ENCODE measurements at places on chromosomes 4 and X.

DNA sequence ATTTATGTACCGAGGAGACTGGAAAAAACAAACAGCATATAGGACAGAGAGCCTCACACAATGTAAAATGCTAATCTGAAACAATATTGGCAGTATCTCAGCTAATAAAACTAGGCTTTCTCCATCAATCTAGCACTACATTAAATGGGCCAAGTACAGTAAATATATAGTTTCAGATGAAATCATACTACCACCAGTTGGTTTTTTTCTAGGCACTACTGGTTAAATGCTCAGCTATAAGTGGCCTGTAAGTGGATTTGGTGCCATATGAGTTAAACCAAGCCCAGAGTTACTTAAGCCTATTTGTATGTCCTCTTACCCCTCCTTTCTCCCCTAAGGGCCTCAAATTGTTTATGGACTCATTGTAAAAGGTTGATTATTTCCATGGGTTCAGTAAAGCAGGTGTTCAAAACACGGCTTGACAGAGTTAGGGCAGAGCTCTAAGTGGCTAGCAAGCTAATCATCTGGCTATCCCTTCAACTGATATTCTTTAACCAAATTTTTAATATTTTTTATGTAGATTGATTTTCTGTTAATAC is 57.5 kb downstream of the FAM13A start:
- no peak for DNase-seq

GRCh38 chrX:102934624-102935023 is 2.4 kb upstream of the RAB40AL start:
- no peak for DNase-seq

DNA sequence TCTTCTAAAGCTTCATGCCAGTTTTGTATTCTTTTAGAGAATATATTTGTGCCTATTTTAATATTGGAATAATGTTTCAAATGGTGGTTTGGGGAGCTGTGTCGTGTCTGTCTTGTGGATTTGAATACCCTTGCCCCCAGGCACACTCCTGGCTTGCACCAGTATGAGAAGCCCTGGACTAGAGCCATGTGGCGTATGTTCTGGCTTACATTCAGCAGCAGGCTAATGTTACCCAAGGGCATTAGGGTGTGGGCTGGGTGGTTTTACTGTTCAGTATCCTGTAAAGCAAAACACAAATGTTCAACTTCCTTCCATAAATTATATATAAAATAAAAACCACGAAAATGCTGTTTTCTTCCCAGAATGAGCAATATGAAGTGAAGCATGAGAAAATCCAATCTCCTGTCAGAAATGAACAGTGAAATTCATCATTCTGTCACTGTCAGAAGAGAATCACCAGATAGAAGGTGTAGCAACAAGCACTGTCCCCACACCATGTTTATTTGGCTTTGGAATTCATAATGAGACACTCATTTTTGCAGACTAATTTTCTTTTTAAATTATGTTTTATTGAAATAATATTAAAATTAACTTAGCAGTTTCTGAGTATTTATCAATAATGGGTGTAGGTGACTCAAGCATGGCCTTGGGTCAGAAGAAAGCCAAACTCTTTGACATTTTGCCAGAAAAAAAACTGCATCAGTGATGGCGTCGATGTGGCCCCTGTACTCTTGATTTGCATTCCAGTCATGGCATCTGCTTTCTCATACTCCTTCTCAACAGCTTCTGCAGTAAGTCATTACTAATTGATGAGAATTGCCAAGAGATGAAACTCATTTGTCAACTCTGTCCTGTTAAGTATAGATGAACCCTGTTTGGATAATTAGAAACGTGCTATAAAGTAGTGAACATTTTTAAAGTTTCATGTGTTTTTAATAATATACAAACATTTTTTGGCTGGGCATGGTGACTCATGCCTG is 43.8 kb downstream of the WWC2 start:
- no peak for DNase-seq

DNA sequence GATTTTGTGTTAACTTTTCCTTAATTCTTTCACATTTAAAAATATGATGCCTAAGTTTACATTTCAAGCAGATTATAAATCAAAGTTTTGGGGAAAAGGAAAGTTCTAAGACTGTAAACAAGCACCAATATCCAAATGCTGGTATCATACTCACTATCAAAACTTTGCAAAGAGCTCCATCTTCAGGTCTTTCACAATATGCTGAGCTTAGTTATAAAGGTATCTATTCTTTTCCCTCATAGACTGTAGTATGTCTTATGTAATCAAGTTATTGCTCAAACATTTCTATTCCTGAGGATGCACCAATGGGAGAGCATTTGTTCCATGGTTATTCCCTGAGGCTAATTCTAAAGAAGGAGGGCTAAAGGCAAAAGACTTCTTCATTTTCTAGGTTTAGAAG is 207.9 kb upstream of the FAM241A start:
- no peak for DNase-seq

GRCh38 chr4:183493246-183493645 is 11.6 kb upstream of the ING2 start:
- no peak for DNase-seq

GRCh38 chrX:140815868-140816267 is 106.3 kb downstream of the LINC00632 start:
- no peak for DNase-seq

DNA sequence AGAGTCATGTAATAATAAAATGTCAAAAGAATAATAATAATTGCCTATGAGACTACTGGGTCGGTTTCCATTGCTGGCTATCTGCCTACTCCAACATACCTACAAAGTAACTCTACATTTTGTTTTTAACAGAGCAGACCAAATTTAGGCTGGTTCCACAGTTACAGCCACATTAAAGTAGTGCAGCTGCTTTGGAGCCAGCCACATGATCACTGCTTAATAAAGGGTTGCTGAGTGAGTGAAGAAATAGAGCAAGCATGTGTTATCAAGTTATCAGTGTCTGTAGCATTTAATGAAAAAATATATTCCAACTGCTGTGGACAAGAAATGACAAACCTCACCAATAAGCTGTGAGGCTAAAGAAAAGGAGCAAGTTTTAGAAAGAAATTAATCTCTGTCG is 782.3 kb downstream of the PCDH18 start:
- no peak for DNase-seq

DNA sequence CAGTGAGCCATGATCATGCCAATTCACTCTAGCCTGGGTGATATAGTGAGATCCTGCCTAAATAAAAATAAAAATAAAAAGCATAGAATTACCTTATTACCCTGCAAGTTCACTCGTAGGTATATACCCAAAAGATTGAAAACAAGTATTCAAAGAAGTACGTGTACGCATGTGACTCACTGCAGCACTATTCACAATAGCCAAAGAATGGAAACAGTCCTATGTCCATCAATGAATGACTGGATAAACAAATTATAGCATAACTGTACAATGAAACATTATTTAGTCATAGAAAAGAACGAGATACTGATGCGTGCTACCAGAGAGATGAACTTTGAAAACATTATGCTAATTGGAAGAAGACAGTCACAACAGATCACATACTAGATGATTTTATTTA is 204.6 kb upstream of the DIAPH2 start:
- DNase-seq, result no peak

- no peak for DNase-seq
These were observed 5.9 kb downstream of the CRMP1 start for GRCh38 chr4:5887011-5887360.

DNA sequence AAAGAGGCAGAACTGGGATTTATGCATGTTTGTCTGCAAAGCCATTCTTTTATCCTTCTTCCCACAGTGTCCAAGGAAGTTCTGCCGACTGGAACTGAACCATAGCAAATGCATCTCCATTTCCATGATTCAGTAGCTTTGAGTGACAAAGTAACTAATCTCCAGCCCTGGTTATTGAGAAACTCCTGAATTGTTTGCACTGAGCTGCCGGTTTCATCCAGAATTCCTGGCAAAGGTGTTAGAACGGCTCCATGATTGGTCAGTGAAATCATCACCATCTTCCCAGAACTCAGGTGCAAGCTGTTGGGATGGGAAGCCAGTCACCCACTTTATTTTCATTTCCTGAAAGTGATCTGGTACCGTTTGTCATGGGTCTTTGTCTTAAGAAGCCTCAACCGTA is 47.0 kb upstream of the SLC34A2 start:
- no peak for DNase-seq

DNA sequence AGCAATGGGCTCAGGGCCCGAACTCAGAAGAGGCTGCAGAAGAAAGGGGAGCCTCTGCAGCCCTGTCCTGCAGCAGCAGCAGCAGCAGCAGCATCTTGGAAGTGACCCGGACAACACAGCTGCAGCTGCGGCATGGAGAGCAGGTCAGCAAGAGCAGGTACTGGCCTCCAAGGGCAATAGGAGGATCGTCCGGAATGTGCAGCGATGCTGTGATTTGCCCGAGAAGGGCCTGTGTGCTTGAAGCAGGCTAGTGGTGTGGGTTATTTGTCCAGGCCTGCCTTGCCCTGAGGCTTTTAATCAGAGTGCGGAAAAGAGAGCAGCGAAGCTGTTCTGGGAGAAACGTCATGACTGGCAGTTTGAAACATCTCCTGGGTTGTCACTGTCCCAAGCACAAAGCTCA is 126.0 kb downstream of the F11 start:
- DNase-seq, result no peak

DNA sequence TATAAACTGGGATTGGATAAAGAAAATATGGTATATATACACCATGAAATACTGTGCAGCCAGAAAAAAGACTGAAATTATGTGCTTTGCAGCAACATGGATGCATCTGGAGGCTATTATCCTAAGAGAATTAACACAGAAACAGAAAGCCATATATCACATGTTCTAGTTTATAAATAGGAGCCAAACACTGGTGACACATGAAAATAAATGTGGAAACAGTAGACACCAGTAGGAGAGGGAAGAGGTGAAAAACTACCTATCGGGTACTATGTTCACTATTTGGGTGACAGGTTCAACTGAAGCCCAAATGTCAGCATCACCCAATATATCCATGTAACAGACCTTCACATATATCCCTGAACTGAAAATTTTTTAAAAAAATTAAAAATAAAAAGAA is 725.1 kb downstream of the C4orf33 start:
- DNase-seq, result no peak

GRCh38 chr4:26356081-26356501 is 35.3 kb downstream of the RBPJ start:
- no peak for DNase-seq

DNA sequence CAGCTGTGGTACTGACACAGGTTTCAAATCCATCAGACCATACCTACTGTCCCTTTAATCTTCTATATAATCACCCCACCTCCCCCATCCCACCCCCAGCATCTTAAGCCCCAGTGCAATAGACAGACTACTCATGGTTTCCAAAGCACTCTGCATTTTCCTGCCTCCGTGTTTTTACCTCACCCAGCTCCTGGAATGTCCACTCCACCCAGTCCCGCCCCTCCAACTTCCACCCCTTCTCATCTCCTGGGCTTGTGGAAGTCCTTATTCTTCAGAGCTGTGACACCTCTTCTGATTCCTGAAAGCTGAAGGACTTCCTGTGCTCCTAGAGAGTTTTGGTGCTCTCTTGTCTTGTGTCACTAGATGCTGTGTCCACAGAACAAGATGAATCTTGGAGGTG is 94.3 kb downstream of the EFNB1 start:
- no peak for DNase-seq

DNA sequence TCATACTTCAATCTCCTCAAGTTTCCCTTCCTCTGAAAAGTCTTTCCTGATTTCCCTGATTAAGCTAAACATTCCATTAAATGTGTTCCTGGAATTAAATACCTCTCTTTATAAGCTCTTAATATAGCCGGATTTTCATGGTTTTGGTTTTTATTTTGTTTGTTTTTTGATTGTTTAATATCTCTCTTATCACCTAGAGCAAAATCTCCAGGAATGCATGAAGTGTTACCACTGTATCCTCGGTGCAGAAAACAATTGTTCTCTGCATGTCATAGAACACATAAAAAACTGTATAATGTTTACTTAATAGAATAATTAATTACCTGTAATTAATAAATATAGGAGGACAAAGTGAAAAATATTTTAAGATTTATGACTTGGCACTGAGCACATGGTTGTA is 86.2 kb downstream of the PCDH18 start:
- DNase-seq, result no peak

GRCh38 chrX:68994135-68994890 is 165.5 kb downstream of the EFNB1 start:
- DNase-seq, result no peak

GRCh38 chrX:6095469-6095868 is 133.2 kb downstream of the NLGN4X start:
- DNase-seq, result no peak

- DNase-seq, result peak; percentile 23
These were observed 22.6 kb upstream of the CD38 start for GRCh38 chr4:15755321-15756155.

GRCh38 chrX:39242187-39242586 is 440.9 kb downstream of the MID1IP1 start:
- no peak for DNase-seq

DNA sequence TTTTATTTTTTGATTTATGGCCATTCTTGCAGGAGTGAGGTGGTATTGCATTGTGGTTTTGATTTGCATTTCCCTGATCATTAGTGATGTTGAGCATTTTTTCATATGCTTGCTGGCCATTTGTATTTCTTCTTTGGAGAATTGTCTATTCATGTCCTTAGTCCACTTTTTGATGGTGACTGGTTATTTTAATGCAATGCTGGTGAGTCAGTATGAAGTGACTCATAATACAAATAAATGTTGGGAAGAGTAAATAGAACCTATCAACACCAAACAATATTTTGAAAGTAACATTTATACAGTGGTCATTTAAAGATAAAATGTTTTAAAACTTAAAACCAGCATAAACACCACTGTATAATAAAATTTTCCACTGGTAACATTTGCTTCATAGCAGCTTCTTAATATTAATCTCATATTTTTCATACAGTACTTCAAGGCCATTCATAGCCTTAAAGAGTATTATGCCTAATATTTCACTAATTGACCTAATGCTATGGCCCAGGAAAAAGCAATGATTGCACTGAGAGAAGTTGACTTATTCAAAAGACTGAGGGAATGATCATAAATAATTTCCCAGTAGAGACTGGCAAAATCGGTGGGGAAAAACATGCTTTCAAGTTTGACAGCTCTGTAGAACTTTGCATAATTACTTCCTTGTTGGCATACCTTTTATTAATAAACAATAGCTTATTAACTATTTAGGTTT is 33.9 kb downstream of the CASK start:
- DNase-seq, result no peak
